ENCODE measurements at places on chromosomes 2 and 18.

- DNase-seq, result peak; percentile 25
Observed at GRCh38 chr2:40395169-40396073, 56.5 kb downstream of the SLC8A1 start.

DNA sequence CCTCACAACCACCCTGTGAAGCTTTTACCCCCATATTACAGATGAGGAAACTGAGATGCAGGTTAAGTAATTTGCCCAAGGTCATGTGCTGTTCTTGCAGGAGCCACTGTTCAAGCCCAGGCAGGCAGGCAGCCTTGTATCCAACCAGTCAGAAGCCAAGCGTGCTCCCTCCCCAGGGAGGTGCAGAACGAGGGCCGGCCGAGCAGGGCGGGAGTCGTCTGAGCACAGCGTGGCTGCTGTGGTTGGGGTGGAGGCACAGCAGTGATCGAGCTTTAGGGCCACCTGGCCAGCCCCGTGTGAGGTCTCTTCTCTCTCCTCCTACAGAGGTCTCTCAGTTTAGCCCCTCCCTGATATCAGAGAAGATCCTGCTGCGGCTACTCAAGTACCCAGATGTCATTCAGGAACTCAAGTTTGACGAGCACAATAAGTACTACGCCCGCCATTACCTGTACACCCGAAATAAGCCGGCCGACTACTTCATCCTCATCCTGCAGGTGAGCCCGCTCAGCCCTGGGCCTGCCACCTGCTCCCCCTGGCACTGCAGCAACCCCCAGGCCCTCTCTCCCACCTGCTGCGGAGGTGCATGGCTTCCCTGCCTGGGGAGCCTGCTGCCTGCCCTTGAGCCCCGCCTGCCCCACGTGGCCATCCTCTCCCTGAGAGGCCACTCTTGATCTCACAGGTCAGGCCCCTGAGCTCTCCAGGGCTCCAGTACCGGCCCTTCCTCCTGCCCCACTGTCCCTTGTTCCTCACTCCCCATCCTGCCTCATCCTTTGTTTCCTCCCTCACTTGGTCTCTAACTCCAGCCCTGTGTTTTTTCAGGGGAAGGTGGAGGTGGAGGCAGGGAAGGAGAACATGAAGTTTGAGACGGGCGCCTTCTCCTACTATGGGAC is 17.1 kb upstream of the CNNM3 start:
- DNase-seq, result no peak

- no peak for DNase-seq
Observed at GRCh38 chr18:38042211-38042890, 476.8 kb upstream of the CELF4 start.

DNA sequence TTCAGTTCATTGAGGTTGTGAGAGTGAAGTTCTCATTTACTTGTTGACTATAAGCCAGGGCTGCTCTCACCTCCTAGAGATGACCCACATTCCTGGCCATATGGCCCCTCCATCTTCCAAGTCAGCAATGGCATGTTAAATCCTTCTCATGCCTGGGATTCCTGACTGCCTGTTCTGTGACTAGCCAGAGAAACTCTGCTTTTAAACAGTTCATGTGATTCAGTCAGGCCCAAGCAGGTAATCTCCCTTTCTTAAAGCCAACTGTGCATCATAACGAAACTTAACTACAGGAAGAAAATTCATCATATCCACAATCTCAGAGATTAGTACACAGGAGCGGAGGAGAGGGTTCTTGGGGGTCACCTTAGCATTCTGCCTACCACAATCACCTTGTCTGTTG is 11.5 kb downstream of the DPP4 start:
- DNase-seq, result peak; percentile 54

GRCh38 chr2:230829959-230830358 is 34.8 kb upstream of the ITM2C start:
- DNase-seq, result no peak

GRCh38 chr2:9779596-9780264 is 63.5 kb upstream of the TAF1B start:
- no peak for DNase-seq

DNA sequence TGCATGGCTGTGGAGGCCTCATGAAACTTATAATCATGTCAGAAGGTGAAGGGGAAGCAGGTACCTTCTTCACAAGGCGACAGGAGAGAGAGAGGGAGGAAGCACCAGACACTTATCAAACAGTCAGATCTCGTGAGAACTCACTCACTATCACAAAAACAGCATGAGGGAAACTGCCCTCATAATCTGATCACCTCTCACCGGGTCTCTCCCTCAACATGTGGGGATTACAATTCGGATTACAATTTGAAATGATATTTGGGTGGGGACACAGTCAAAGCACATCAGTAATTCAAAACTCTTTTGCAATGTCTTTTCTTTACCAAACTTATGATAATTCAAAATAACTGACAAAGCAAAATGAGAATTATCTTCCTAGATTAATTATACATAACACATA is 8.5 kb upstream of the CCDC68 start:
- no peak for DNase-seq

DNA sequence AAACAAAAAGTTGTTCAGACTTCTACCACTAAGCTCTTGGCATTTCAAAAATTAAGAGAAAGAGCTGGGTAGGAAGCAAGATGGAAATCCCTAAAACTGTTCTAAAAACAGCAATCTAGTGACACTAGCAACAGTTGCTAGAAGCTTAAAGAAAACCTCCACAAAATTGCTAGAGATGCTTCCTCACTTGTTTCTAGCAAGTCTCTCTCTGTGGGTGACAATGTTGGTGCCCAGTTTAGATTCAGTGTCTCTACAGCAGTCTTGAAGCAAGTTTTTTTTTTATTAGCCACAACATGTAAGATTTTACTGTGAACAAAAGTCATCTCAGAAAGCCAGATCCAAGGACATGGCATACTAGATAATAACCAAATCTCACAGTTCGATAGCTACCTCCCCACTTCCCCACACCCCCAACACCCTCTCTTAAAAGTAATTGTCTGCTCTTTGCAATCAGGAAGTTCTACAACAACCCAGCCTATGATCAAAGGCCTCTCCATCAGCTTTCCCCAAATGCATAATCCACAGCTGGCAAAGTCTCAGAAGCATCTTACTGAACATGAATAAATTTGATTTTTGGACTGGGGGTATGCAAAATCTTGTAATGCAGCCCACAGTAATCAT is 70.0 kb downstream of the ANKRD44 start:
- no peak for DNase-seq

GRCh38 chr2:68849579-68850030 is 21.6 kb downstream of the BMP10 start:
- peak; percentile 79 for DNase-seq

- no peak for DNase-seq
Observed at GRCh38 chr2:1814616-1815015, 70.3 kb upstream of the PXDN start.

All from iris pigment epithelial cell (primary cell).